Germinal center (tissue), 1 donor: ENCODE measurements at places on chromosomes 3 and 15.

DNA sequence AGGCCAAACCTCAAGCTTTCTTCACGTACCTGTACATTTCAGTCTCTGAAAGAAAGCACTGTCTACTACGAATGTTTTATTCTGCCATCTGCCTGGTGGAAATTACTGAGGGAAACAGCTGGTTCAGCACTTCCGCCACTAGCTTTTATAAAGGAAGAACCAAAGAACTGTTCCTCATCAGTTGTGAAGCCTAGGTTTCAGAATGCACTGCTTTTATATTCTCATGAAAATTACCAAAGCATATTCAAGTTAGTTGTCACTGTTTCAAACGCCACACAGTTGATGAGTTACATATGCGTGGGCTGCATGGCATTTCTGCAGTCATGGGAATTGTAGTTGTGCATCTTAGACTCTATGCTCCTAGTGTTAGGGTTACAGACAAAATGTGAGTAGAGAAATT is 21.5 kb upstream of the ZBTB38 start:
- DNase-seq: no peak

DNA sequence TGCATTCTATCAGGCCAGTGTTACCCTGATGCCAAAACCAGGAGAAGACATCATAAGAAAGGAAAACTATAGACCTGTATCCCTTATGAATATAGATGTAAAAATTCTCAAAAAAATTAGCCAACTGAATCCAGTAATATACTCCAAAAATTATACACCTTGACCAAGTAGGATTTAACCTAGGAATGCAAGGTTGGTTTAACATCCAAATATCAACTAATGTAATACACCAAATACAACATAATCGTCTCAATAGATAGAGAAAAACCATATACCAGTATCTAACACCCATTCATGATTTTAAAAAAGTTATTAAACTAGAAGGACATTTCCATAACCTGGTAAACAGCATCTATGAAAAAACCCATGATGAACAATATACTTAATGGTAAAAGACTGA is 56.5 kb upstream of the SELENOK start:
- no peak for DNase-seq

- DNase-seq: no peak
Observed at GRCh38 chr3:182501856-182502255, 291.4 kb upstream of the ATP11B start.

DNA sequence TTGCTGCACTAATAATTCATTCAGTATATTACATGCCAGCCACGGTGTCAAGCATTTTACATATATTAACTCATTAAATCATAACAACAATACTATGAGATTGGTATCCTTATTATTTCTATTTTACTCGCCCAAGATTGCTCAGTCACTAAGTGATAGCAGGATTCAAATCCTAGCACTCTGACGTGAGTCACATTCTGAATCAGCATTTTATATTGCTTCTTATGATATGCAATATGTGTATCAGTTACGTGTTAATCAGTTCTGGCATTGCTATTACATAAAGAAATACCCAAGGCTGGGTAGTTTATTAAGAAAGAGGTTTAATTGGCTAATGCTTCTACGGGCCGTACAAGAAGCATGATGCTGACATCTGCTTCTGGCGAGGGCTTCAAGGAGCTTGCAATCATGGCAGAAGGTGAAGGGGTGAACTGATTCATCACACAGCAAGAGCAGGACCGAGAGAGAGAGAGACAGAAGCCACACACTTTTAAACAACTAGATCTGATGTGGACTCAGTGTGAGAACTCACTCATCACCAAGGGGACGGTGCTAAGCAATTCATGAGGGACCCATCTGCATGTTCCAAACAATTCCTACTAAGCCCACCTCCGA is 166.5 kb upstream of the TMCO5A start:
- DNase-seq: no peak

DNA sequence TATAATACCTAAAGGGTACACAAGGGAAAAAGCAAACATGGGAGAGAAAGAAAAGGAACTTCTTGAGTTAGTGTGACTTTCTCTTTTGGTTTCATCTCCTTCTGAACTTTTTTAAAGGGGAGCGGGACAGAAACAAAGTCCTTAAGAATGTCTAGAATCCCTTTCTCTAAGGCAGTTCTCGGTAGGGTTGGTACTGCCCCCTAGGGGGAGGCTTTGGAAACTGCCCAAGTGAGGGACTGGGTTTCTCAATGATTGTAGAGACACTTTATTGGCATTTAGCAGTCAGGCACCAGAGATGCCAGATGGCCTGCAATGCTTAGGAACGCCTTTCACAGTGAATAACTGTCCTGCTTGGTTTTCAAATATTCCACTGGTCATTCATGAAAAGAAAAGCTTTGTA is 172.7 kb downstream of the WDR72 start:
- no peak for DNase-seq

- no peak for DNase-seq
Observed at GRCh38 chr3:136247855-136248590, 2.1 kb upstream of the PCCB start.

DNA sequence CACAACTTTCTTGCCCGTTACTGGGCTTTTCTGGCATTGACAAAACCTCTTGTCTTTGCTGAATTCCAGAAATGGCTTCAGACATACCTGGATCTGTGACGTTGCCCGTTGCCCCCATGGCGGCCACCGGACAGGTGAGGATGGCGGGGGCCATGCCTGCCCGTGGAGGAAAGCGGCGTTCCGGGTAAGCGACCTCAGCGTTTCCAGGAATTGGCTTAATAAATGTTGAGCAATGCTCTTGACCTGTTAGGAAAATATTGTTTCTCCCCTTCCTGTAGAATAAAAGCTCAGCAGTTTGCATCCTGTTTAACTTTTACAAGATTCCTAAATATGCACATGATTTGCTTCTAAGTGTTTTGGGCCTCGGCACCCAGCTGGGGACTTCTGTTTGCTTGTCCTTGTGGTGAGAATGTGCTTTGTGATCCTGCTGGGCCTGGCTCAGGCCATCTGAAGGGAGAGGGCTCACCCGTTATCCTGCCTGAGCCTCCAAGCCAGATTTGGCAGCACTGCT is 46.7 kb downstream of the ARNT2 start:
- DNase-seq: no peak

GRCh38 chr3:109803274-109803673 is 465.9 kb upstream of the DPPA4 start:
- DNase-seq: no peak

GRCh38 chr3:66642019-66642418 is 141.2 kb upstream of the LRIG1 start:
- no peak for DNase-seq

- peak; percentile 35 for DNase-seq
Observed at GRCh38 chr3:49867871-49868321, 1.8 kb downstream of the CAMKV start.

- peak; percentile 92 for DNase-seq
Observed at GRCh38 chr3:52685285-52685708, 416 bp downstream of the PBRM1 start.

DNA sequence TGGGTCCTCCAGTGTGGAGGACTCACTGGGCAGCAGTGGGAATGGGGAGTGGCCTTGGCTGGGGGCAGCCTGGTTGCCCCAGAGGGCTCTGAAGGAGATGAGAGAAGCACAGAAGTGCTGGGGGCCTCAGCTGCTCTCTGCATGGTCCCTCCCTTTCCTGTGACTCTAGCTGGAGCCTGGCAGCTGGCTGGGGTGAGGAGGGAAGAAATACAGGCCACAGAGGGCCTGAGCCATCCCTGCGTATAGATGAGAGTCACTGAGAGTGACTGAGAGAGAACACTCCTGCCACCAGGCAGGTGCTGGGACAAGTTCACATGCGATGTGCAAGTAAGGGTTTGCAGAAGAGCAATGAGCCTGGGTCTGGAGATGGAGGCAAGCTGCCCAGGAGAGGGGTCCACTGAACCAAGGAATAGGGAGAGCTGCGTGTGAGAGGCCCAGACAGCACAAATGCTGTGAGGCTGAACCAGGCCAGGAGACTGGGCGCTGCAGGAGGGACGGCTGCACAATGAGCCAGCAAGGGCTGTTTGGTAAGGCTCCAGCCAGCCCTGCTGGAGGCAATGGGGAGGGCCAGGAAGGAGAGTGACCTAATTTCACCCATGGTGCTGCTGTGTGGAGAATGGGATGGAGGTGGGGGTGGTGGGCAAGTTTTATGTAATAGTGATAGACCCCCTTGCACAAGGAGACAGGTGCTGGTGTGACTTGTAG is 87.2 kb downstream of the CLSTN2 start:
- DNase-seq: no peak

DNA sequence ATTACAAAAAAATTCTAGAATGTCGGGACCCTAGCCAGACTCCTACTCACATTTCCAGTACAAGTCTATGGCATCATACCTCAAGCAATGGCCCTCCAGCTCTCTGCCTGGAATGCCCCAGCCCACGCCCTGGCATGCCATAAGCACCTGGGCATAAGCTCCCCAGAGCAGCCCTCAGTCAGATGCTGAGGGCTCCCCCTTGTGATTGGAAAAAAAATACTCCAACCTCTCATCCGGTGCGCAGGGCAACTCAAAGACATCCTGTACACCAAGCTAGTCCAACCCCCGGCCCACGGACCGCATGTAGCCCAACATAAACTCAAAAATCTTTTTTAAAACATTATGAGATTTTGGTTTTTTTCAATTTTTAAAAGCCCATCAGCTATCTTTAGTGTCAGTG is 115.4 kb downstream of the NEK10 start:
- peak; percentile 28 for DNase-seq

DNA sequence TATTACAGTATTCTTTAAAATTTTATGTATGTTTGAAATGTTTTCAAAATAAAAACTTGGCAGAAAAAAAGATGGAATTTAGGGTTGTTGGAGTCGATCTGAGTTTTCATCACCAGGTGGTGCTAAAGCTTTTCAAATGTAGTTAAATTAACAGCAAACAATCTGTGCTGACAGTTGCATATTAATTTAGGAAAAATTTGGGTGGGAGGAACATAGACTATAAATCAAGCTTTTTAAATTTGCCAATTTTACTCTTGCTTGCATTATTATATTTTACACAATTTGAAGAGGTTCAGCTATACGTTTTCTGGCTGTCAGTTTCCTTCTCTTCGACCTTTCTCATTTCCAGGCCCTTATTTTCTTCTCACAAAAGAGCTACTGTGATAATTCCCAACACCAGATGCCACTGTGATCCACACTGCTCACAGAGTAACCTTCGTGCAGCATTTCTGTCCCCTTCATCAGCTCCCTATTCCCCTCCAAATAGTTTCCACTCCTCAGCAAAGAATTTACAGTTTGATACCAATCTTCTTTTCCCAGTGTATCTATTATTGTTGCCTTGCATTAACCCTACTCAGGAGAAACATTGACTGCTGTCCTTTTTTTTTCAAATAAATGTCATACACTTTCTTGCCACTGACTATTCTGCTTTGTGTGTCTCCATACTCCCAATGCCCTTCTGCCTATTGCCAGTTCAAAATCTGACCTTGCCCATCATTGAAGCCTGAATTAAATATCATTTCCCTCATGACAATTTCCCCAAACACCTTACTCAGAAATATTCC is 53.4 kb upstream of the EIF5A2 start:
- no peak for DNase-seq

GRCh38 chr3:110859336-110859735 is 212.3 kb upstream of the NECTIN3 start:
- DNase-seq: no peak

DNA sequence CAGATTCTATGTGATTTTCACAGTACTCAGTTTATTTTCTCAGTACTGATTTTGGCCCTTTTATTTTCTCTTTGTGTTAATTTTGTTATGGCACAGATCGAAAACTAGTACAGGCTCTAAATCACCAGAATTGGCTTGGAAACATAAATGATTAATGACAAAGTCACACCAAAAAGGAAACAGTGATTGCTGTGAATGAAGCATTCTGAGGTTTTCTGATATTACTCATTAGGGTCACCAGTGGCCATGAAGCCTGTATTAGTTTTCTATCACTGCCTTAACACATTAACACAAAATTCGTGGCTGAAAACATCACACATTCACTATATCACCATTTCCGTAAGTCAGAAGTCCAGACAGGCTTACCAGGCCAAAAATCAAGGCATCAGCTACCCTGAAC is 343.0 kb upstream of the THRB start:
- no peak for DNase-seq

DNA sequence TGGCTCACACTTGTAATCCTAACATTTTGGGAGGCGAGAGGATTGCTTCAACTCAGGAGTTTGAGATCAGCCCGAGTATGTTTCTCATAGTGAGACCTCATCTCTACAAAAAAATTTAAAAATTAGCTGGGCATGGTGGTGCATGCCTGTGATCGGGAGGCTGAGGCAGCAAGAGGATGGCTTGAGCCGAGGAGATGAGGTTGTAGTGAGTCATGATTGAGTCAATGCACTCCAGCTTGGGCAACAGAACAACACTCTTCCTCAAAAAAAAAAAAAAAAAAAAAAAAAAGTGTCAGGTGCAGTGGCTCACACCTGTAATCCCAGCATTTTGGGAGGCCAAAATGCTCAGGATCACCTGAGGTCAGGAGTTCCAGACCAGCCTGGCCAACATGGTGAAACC is 2.4 kb downstream of the RPL39L start:
- DNase-seq: no peak

DNA sequence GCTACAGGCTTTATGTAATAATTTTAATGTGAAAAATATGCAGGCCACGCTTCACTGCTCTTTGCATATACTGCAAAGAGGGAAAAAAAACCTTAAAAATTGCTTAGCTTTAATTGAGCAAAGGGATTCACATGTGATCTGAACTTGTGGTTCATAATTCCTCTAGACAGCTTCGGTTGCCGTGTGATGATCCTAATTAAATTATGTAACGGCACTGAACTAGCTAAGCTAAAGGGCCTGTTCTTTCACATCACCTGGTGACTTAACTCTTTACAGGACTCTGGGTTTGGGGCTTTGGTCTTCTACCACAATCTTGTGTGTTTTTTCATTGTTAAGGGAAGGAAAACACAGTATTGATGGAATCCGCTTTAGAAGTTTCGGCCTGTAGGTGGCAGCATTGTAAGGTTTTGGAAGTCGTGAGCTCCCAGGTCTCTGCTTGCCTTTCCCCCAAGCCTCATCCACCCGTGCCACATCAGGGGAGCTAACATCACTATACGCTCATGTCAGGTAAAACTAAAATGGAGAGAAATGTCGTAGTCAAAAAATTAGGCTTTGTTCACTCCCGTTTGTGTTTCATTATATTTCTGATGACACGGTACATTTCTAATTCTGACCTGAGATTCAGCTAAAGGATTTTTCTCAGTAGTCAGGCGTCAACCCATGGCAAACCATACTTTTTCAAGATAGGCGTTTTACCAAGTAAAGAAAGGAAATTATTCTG is 205.6 kb upstream of the DPH6 start:
- peak; percentile 29 for DNase-seq

DNA sequence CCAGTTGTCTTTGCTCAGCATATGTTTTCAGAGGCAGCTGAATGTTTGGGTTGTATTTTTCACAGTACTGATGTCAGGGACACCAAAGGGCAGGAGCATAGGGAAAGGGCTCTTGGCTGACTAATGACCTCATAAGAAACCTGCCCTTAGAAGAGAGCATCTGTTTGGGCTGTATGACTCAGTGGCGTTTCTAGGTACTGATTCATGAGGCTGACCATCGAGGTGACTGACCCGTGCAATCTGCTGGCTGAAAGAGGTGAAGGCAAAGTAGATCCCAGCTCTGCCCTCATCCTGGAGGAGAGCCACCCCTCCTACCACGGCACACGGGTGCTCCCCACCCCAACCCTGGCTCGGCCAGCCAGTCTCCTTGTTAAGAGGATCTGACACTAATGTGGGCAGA is 8.3 kb downstream of the LMCD1 start:
- no peak for DNase-seq
